ENCODE measurements at places on chromosomes 7 and 10.

GRCh38 chr7:34011696-34012095 is 106.4 kb downstream of the BMPER start:
- no peak for DNase-seq

- no peak for DNase-seq
Observed at GRCh38 chr10:116118847-116119246, 154.2 kb downstream of the GFRA1 start.

DNA sequence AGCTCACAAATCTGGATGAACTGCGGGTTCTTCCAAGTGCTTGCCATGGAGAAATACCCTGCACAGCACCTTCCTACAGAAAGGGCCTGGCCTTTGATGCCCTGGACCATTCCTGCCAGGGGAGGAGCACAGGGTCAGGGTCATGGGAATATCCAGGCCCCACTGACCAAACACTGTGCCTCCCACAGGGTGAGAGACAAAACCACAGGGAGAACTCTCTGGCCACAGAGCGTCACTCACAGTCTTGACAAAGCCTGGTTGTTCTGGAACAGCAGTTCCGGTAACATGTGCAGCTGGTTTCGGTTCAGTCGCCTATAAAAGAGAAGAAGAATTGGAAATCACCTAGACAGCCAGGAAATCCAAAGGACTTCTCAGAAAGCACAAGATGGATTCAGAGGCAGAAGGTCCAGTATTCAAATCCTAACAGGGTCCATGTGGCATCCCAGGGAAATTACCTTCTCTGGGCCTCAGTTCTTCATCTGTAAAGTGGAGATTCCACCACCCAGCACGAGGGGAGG is 28.1 kb downstream of the SLIT1 start:
- no peak for DNase-seq

- no peak for DNase-seq
Observed at GRCh38 chr10:75181073-75181472, 29.5 kb upstream of the VDAC2 start.

- no peak for DNase-seq
Observed at GRCh38 chr10:102555781-102556328, 52.1 kb downstream of the SUFU start.

- DNase-seq, result no peak
Observed at GRCh38 chr7:8423057-8423456, 10.4 kb upstream of the NXPH1 start.

Data from stimulated activated CD8-positive, alpha-beta memory T cell treated with anti-CD3 and anti-CD28 coated beads, Interleukin-7, amount 100 ng/mL, for 48 hours (primary cell).